ENCODE measurements at places on chromosomes 7 and 10.
A peak's percentile ranks its signal among the peaks of the same experiment; 100 is the strongest.

GRCh38 chr7:75991531-75992082 is 2.8 kb downstream of the TMEM120A start:
- DNase-seq, result no peak

DNA sequence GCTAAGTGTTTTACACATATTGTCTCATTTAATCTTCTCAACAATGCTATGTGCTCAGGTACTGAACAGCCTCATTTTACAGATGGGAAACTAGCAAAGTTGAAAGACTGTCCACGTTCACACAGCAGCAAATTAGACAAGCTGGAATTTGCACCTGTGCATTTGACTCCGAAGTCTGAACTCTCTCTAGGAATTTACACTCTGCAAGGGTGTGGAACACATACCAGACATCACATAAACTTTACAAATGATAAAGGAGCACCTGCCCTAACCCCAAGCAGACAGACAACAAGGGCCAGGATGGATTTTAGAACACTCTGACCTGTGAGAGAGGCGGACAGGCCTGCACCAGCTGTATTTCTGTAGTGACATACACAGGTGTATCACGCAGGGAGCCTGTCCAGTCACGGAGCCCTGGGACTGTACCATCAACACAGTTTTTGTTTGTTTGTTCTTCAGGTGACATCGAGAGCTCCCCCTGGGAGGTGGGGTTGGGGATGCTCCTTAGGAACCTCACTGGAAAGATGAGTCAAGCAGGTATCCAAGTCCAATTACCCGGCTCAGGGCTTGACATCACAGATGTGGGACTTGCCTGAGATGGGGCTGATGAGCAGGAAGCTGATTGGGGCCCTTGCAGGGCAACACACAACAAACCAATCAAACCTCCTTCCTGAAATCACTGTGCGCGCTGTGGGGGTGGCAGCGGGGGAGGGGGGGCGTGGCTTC is 31.0 kb downstream of the MKI67 start:
- DNase-seq, result peak; percentile 55

- DNase-seq, result no peak
Measured at GRCh38 chr10:95346715-95347401, 56.1 kb upstream of the PDLIM1 start.

- no peak for DNase-seq
Measured at GRCh38 chr10:99782447-99783286, at the start of gene ABCC2. Gene ABCC2 (plus strand): TSS chr10:99782640. CDS start chr10:99782845, 205 bp downstream.

DNA sequence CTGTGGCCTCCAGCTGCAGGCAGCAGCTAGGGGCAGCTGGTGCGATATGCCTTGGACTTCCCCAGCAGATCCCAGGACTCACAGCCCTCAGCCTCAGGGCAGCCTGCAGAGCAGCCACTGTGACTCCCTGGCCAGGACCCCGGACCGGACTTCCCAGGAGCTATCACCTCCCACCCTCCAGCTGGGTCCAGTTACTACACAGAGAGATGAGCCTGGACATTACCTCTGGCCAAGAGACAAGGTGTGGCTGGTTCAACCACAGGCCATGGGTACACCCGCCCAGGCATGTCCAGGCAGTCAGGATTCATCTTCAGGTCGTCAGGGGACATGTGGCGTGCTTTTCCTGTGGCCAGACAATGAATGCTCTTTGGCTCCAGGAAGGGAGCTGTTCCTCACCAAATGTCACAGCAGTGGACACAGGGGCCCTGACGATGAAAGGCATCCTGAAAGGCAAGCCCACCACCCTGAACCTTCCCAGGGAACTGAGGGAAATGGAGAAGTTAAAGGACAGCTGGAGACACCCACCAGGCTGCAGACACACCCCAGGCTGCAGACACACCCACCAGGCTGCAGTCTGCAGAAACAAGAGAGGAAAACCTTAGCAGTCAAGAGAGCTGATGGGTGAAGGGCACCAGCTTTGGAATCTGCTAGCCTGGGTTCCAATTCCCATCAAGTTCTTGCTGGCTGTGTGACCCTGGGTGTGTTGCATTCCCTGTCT is 25.8 kb upstream of the NANOS1 start:
- no peak for DNase-seq

- DNase-seq, result no peak
Measured at GRCh38 chr10:129741978-129742741, 221.9 kb downstream of the EBF3 start.

DNA sequence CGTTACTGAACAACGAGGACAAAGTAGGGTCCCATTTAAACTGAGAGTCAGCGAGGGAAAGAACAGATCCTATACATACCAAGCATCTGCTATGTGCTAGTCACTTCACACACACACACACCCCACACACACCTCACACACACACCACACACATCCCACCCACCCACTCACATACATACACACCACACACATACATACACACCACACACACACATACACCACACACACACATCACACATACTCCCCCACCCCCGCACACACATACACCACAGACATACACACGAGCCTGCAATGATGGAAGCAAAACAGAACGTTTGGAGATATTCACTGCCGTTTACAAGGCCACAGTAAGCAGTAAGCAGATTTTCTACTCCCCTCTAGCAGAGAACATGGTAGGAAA is 607 bp upstream of the GRB10 start:
- no peak for DNase-seq

DNA sequence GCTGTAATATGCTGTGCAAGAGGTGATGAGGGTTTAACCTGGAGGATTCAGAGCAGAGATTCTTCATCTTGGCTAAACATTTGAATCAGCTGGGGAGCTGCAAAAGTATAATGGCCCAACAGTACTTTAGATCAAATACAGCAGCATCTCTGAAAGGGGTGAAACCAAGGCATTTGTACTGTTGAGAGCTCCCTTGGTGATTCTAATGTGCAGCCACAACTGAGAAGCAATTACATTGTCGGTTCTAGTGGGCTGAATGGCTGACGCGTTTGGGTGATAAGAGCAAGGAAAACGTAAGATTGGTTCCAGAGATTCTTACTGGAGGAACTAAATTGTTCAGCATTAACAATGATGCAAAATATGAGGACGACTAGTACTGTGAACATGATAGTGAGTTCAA is 269.7 kb downstream of the AGMO start:
- no peak for DNase-seq

GRCh38 chr7:135467207-135467711 is 42.6 kb downstream of the CNOT4 start:
- no peak for DNase-seq

GRCh38 chr10:104766341-104766740 is 125.3 kb downstream of the SORCS3 start:
- no peak for DNase-seq

GRCh38 chr7:47601119-47601880 is 19.4 kb upstream of the TNS3 start:
- no peak for DNase-seq

GRCh38 chr10:93216341-93216985 is 142.8 kb downstream of the CYP26A1 start:
- DNase-seq, result no peak

GRCh38 chr10:2340831-2341647 is 603.7 kb upstream of the ADARB2 start:
- DNase-seq, result no peak

- DNase-seq, result no peak
Measured at GRCh38 chr7:98681951-98682350, 64.9 kb downstream of the NPTX2 start.

DNA sequence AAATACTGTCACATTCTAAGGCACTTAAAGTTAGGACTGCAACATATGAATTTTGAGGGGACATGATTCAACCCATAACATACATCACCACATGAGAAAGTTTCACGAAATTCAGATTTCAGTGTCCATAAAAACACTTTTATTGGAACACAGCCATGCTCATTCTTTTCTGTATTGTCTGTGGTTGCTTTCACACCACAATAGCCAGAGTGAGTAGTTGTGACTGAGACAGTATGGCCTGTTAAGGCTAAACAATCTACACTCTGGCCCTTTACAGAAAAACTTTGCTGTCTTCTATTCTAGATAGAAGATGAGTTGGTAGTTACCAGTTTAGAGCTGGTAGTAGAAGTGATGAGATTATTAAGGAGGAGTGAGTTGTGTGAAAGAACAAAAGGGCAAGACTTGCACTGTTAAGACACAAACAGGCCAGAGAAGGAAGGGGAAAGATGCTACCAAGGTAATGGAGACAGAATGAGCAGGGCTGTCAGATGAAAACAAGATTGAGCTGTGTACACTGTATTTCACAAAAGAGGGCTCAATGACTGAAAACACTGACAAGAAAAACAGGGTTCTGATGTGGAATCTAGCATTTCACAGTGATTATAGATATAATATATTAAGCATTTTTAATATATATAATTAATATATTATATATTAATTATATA is 108.6 kb downstream of the PPP1R3A start:
- no peak for DNase-seq

DNA sequence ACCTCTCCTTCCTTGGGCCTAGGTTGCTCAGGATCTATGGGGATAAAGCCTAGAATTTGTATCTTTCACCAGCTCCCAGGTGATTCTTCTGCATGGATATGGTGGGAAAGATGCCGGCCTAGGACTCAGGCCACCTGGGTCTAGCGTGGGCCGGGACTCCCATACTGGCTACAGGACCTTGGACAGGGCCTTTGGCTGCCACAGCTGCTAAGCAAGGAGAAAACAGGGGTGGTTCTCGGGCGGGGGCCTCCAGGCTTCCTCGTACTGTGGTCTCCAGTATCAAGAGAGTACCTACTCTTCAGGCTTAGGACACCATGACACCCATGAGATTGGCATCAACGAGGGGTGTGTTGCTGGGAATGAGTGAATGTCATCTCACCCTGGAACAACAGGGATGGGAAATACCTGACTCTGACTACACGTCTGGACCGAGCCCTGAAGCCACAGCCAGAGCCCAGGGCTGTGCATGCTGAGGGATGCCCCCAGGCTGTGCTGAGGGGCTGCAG is 120.3 kb upstream of the ADAM12 start:
- DNase-seq, result no peak

- DNase-seq, result no peak
Measured at GRCh38 chr7:8147760-8148463, 114.1 kb downstream of the ICA1 start.

GRCh38 chr10:47371629-47372485 is 12.2 kb downstream of the ZNF488 start:
- DNase-seq, result no peak

DNA sequence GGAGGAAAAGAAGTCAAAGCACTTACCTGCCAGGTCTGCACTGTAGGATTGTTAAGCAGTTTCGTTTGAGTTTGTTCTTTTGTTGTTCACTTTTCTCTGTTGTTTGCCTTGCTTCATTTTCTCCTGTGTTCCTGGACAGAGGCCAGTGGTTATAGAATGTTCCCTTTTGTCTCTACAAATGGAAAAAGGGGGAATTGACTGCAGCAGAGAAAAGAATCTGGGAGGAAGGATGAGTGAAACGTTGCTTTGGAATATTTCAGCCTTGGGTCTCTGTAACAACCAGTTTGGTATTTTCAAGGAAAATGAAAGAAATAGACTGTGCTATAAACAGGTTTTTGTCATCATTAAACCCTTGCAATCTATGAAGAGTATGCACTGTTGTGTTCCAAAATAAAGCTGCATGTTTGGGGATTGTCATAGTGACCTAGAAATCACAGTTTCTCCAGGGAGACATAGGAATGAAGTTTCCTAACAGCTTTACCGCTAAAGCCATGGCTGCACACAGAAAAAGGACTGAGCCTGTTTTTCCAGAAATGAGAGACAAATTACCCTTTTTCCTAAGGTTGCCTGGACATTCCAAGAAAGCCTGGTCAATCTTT is 60.8 kb upstream of the HABP2 start:
- no peak for DNase-seq

GRCh38 chr10:49072166-49072885 is 43.0 kb downstream of the VSTM4 start:
- DNase-seq, result no peak

GRCh38 chr10:79628988-79629954 is 18.5 kb downstream of the SFTPA1 start:
- DNase-seq, result no peak

DNA sequence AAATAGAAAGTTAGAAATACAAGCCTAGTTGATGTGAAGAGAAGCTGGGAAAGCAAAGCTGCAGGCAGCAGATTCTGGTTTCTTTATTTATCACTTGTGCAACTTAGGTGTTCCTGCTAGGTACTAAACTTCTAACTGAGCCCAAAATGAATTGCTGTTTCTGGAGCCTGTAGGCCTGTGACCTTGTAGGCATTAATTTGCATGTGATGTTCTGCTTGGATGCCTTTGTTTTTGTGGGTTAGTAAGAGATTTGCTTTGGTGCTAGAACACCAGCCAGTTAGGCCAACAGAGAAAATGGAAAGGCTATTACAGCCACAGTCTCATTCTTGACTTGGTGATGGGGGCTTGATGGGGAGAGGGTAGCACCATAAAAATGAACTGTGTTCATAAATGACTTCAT is 370.7 kb downstream of the PPP1R3A start:
- DNase-seq, result no peak

- no peak for DNase-seq
Measured at GRCh38 chr10:116470768-116471415, 43.2 kb downstream of the PNLIPRP3 start.

GRCh38 chr10:49076741-49077521 is 38.4 kb downstream of the VSTM4 start:
- DNase-seq, result no peak

DNA sequence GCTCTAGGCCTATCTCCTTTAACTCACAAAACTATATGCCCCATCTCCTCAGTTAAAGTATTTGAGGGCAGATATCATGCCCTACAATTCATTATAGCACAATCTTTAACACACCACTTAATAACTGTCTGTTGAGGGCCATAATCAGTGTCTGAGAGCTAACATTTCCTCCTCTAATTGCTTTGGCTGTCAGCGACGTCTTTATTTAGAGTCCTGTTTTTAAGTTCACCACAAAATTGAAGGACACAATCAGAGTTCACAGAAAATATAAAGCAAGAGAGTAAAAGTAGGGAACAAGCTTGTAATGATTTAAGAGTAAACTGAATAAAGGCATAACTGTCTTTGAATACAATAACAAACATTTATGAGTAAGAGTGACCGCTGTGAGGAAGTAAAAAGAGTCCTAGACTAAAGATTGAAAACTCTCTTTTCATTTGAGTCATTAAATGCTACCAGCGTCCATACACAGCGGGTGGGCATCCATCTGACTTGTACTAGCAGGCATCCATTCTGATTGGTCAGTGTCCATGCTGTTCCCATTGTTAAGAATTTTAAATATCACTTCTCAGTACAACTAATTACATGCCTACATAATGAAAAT is 38.4 kb upstream of the ABCB4 start:
- no peak for DNase-seq

- no peak for DNase-seq
Measured at GRCh38 chr10:13238271-13239077, 4.3 kb upstream of the UCMA start.

- DNase-seq, result no peak
Measured at GRCh38 chr10:34875061-34875460, 60.0 kb upstream of the PARD3 start.

All from CD4-positive, alpha-beta T cell treated with Interferon gamma for 1 hour (primary cell).